ENCODE measurements at places on chromosomes 4 and X.

DNA sequence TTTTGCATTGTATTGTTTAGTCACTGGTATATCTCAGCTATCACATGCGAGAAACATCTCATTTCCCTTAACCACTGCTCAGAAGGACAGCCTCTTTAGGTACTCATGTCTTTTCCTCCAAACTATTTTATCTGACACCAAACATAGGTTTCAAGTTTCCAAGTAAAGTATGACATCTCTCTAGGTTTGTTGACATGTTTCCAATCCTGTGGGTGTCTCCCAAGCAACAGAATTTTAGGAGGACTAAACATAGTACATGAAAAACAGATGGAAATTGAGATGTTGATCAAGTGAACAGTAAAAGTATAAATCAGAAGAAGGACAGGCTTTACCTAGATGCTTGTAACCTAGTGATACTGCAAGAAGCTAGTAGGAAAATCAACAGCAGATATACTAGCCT, 371.4 kb downstream of the DTHD1 start:
- DNase-seq = no peak

DNA sequence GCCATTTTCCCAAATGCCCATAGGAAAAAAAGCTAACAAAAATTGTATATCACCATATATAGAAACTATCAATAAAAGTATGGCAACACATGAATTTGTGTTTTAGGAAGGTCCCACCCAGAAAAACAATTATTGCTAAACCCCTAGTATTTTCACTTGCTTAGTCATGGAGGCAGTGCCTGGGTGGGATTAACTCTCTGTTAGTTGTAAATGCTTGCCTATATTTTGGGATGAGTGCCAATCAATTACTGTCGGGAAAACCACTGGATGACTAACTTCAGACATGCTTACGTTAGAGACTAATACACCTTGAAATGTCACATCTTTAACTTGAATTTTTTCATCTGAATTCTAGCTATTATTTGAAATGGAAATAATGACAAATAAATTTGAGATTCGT, 33.9 kb downstream of the TMPRSS11A start:
- peak; percentile 68 for DNase-seq

GRCh38 chr4:38145741-38146140, 185.5 kb downstream of the PTTG2 start:
- DNase-seq = peak; percentile 88

DNA sequence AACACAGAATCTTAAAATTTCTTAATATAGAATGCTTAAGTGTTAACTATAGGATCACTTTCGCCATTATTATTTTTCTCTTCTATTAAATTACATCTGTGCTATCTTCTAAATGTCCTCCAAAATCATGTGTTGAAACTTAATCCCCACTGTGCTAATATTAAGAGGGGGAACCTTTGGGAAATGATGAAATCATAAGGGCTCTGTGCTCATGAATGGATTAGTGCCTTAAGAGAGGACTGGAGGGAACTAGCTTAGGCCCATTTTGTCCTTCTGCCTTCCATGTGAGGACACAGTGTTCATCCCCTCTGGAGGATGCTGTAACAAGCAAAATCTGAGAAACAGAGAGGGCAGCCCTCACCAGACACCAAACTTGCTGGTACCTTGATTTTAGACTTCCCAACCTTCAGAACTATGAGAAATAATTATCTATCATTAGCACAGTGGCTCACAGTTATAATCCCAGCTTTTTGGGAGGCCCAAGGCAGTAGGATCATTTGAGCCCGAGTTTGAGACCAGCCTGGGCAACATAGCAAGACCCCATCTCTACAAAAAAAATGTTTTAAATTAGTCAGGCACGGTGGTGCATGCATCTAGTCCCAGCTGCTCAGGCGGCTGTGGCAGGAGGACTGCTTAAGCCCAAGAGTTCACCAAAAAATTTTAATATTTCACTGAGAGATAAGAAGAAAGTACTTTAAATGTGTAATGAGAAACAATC, 26.3 kb downstream of the KLHL8 start:
- no peak for DNase-seq

DNA sequence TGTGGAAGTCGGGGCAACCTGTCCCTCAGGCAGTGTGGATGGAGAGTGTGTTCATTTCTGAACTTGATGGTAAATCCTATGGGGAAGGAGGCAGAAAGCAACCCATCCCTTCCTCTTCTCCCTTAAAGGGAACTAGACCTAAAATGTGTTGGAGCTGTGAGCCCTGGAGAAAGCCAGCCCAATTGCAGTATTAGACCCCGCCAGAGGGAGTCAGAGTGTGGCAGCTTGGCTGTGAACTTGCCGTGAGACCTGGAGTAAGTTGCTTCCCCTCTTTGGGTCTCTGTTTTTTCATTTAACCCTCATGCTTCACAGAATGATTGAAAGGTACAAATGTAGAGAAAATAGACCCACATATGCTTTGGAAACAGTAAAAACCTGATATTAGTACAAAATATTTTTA, 108.7 kb upstream of the PAK3 start:
- no peak for DNase-seq

- DNase-seq = no peak
These were observed 31.2 kb downstream of the LRIT3 start for GRCh38 chr4:109879081-109879480.

DNA sequence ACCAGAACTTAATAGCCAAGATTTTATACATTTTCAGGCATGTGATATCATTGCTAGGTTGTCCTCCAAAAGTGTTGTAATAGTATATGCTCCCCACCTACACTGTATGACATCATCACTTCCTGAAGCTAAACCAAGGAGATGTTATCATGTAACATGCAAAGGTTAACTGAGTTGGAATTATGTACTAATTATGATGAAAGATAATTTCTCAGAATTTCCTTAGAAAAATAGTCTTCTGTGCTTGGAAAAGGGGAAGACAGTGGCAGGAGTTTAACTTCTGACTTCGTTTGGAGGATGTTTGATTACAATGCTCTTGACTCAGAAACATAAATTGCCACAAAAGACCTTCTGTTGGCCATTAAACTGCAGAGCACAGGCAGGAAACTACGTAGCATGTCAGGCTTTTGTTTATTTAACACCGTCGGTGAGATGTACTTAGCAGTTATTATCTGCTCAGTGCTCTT, 83.6 kb upstream of the GUCY1A1 start:
- peak; percentile 84 for DNase-seq

GRCh38 chr4:27318740-27319139, 458.1 kb downstream of the STIM2 start:
- no peak for DNase-seq

- DNase-seq = no peak
These were observed 129.0 kb upstream of the TECRL start for GRCh38 chr4:64538219-64538618.

DNA sequence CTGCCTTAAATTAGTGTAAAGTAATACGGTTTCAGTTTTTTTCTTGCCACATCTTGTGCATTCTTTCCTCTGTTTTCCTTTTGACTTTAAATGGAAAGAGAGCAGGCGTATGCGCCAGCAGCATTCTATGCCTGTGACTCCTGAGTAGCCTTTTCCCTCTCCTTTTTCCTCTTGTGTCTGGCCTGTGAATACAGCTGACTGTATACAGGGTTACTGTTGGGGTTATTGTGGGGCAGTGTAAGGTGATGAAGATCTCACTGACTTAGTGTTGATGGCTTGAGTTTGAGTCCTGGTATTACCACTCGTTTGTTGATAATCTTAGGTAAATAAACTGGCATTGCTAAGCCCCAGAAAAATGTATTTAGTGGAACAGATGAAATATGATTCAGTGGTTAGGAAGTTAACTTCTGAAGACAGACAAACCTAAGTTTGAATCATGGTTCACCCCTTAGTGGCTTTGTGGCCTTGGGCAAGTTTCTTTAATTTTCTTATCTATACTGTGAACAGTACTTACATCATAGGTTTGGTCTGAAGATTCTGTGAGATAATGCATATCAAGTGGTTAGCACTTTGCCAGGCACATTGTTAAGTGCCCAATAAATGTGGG, 105.1 kb downstream of the FNIP2 start:
- peak; percentile 97 for DNase-seq

- DNase-seq = no peak
These were observed 263.4 kb upstream of the NDST4 start for GRCh38 chr4:115376866-115377265.

DNA sequence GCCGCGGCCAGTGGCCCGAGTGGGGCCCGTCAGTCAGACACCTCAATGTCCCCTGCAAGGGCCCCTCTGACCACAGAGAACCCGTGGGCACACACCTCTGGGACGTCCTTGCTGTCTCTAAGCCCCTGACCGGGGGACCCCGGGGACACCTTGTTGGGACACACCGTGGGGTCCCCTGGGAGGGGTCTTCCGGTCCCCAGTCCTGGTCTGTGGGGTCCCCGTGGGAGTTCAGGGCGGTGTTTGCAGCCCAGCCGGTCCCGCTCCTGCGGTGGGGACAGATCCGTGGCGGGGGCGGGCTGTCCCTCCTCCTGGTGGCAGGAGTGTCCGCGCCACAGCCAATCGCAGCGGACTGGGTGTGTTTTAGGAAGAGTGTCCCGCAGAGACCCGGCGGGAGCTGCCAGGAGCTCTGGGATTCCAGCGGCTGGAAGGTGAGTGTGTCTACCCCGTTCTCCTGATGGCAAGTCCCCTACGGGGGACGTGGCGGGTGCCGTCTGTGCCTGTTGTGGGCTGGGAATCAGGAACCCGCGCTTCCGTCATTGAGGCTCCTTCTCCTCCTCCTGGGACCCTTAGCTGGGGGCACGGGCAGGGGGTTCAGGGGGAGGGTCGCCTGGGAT, 5.1 kb upstream of the PLCXD1 start:
- peak; percentile 22 for DNase-seq

- DNase-seq = peak; percentile 49
These were observed 195.0 kb upstream of the CLNK start for GRCh38 chr4:10879411-10880110.

GRCh38 chr4:118352843-118353533, at the start of gene PRSS12:
TSS of gene PRSS12 (minus strand) at chr4:118353003. CDS start at chr4:118352720, 283 bp downstream.
- DNase-seq = peak; percentile 30

DNA sequence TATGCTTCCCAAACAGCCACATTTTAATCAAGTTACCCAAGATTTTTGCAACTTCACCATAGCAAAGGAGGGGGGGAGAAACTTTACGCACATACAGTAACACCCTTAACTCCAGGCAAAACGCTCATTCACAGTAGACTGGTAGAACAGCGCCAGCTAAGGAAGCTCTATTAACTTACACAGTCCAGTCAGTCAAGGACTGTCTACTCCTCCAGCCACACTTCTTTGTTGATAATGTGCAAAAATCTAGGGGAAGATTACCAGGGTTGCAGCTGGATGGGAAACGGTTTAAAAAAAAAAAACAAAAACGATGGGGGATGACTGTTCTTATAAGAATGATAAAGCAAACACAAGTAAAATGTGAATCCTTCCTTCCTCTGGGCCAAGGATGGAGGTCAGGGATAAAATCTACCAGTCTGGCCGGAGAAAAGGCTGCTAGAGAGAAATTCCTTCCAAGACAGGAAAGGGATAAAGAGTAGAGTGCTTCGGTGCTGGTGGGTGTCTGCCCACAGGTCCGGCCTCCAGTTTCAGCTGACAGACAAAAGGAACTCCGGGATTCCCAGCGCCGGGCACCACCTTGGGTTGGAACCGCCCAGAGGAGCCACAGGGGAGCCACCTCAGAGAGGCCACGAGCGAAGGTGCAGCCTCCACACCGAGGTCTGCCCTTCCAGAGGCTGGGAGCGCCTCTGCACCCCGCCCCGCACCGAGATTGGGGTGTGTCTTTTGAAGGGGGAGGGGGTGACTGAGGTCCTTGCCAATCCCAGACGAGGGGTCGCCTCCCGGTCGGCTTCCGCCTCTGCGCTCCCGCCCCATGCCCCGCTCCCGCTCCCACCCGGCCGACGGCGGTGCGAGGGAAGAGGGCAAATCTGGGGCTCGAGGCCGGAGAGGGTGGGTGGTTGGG, 811 bp downstream of the ANKRD50 start:
- DNase-seq = peak; percentile 66

GRCh38 chr4:87912164-87913004, 63.1 kb upstream of the SPP1 start:
- no peak for DNase-seq

- DNase-seq = no peak
These were observed 175.4 kb downstream of the TBCK start for GRCh38 chr4:106140601-106141000.

DNA sequence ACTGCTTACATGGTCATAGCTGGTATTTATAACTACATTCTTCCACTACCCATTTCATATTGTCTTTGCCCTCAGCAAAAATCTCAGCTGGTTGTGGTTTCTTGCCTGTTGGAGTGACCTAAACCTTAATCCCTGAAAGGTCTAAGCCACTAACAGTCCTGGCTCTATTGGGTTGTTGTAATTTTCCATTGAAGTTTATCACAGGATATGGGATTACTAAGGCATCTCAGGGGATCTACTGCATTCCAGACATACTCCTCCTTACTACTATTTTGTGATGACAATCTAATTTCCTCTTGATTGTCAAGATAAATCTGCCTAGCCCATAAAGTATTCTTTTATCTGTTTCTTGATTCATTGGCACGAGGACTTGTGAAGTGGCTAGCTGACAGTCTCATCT, 6.2 kb upstream of the OSTC start:
- DNase-seq = peak; percentile 33

- DNase-seq = peak; percentile 42
These were observed 795 bp upstream of the SH3KBP1 start for GRCh38 chrX:19887911-19888879.

DNA sequence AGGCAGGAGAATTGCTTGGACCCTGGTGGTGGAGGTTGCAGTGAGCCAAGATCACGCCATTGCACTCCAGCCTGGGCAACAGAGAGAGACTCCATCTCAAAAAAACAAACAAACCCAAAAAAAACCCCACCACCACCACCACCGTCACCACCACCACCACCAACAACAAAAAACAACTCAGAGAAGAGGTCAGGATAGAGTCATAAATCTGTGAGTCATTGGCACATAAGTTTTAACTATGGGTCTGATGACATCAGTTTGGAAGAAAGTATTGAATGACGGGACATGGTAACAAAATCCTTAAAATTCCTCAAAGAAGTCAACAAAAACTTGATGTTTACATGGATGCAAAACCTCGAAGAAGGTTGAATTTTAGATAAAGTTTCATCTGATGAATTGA, 288.0 kb upstream of the SFRP2 start:
- DNase-seq = no peak

DNA sequence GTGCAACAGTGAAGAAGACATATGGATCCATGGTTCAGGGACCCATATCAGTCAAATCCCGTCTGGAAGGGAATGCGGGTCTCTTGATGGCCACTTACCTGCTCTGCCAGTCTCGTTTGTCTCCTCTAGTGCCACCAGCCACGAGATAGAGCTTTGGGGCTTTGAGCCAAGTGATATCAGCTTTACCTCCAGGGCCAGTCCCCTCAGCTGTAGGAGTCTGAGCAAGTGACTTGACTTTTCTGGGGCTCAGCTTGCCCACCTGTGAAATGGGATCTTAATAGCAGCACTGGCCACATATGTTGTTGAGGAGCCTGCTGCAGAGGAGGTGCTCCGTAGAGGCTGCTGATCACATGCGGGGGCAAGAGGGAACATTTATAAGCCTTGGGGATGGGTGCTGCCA, 1.2 kb downstream of the SLC2A9 start:
- no peak for DNase-seq

GRCh38 chrX:41025926-41026701, 59.1 kb upstream of the USP9X start:
- peak; percentile 66 for DNase-seq

DNA sequence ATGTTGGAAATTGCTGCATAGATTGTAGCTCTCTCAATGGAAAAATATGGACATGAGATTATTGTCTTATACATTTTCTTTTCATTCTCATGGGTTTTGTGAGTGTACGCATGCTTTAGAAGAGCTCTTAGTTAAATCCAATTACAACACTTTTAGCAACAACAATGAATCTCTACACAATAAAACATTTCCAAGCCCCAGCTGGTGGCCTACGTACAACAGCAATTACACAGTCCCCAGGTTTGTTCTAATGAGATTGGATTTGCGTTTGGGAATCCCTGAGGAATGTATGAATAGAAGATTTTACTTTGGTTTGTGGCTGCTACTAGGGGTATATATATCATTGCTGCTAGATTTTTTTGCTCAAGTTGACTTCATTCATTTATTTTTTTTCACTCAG, 98.6 kb downstream of the FHDC1 start:
- no peak for DNase-seq
